ENCODE measurements at places on chromosomes 4 and X.
A peak's percentile ranks its signal among the peaks of the same experiment; 100 is the strongest.

GRCh38 chrX:150690126-150690525, 3.1 kb upstream of the MTMR1 start:
- no peak for DNase-seq

GRCh38 chr4:107774681-107775080, 50.1 kb upstream of the SGMS2 start:
- no peak for DNase-seq

DNA sequence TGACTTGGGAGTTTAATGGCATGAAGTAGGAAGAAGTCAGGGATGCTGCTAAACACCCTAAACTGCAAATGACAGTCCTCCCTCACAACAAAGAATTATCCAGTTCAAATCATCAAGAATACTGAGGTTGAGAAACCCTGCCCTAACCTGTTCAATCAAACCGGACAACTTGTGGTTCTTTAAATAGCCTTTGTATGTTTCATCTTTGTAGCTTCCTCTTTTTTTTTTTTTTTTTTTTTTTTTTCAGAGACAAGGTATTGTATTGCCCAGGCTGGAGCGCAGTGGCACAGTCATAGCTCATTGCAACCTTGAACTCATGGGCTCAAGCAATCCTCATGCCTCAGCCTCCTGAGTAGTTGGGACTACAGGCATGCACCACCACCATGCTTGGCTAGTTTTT, 52.5 kb upstream of the TTC29 start:
- no peak for DNase-seq

DNA sequence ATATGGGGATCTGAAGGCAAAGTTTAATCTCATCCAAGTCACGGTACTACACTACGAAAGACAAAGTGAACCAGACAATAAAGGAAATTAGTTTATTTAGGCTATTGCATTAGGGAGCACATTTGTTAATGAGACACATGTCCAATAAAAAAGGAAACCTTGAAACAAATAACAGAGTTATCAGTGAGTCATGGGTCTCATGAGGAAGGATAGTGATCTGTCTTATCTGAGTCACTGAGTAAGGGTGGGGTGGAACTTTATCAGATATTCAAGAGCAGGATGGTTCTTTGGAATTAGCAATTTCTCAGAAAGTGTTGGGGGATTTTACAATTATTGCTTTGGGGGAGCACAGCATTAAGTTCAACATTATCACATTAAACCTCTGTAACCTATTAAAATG, 188.9 kb upstream of the IL1RAPL1 start:
- DNase-seq: no peak

DNA sequence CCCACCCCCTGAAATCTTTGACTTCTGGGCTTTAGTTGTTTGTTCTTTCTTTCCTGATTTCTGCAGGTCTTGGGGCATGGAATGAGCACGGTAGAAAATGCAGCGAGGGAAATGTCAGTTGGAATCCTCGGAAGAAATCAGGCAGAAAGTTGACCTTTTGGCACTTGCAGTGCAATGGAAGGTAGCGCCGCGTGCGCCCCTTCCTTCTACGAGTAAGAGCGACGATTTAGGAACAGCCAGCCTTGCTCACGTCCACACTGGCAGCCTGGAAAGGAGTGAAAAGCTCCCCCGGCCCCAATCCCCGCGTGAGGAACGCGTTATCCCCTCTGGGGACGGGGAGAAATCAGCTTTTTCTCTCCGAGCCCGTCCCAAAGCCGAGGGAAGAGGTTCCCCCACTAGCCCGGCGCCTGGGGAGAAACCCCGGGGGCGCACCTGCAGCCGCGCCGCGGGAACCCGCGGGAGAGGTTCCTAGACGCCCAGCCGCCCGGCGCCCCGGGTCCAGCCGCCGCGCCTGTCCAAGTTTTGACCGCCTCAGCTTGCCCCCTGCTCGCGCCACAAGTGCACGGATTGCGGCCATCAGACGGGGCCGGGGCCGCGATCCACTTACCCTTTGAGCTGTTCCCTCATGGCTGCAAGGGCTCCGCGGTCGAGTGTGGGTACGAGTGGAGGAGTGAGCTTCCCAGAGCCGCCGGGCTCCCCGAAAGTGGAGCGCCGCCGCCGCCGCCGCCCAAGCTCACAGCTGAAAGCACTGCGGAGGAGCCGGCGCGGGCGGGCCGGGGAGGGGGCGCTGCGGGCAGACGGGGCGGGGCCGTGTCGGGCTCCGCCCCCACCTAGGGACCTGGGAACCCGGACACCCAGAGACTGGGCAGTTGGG, 194.6 kb upstream of the FTHL17 start:
- DNase-seq: peak; percentile 15

- no peak for DNase-seq
Observed at GRCh38 chr4:174669270-174669669, 147.0 kb upstream of the HPGD start.

- no peak for DNase-seq
Observed at GRCh38 chrX:17737710-17737985, 355 bp downstream of the SCML1 start.

DNA sequence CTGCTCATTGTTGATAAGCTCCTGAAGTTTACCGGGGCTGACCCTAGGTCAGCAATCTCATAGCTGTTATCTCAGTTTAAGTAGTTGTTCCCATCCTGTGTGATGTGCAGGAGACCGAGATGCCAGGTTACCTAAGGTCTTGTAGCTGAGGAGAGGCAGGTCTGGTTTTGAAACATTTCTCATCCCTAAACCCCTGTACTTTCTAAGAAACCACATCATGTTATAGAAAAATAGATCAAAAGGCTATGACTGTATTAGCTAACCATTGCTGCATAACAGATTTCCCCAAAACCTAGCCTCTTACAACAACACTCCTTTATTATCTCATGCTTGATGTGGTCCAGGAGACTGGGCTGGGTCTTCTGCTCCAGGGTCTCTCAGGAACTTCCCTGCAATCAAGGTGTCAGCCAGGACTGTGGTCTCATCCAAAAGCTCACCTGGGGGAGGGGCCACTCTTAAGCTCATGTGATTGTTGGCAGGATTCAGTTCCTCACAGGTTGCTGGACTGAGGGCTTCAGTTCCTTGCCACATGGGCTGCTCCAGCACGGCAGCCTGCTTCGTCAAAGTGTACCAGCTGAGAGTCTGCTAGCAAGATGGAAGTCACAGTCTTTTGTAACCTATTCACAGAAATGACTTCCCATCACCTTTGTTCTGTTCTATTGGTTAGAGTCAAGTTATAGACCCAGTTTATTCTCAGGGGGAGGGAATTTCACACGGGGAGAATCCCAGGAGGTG, 60.9 kb upstream of the CLCN4 start:
- DNase-seq: no peak

GRCh38 chrX:16039834-16040233, 83.5 kb upstream of the GRPR start:
- no peak for DNase-seq

DNA sequence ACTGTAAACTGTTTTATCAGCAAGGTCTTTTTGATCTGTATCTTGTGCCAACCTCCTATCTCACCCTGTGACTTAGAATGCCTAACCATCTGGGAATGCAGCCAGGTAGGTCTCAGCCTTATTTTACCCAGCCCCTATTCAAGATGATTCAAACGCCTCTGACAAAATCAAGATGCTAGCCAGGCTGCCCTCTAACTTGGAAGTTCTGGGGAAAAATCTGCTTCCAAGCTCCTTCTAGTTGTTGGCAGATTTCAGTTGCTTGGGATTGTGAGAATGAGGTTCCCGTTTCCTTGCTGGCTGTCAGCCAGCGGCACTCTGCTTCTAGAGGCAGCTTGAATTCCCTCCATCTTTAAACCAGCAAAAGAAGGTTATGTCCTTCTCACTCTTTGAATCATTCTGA, 34.7 kb downstream of the LUZP4 start:
- DNase-seq: no peak

DNA sequence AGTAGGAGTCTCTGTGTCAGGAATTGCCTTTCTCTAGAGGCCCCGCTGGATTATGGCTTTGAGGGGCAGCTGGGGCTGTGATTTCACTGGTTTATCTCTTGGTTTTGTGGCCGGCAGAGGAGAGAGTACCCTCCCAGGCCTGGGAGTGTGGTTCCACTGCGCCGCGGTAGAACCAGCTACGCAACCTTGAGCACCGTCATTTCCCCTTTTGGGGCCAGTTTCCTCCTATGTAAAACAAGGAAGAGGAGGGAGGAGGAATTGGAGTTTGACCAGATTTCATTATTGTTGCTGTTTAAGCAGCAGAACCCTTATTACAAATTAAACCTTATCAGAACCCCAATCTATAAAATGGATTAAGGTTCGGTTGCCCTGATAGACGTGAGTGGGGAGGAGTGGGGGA, 4.4 kb downstream of the SOX3 start:
- no peak for DNase-seq

DNA sequence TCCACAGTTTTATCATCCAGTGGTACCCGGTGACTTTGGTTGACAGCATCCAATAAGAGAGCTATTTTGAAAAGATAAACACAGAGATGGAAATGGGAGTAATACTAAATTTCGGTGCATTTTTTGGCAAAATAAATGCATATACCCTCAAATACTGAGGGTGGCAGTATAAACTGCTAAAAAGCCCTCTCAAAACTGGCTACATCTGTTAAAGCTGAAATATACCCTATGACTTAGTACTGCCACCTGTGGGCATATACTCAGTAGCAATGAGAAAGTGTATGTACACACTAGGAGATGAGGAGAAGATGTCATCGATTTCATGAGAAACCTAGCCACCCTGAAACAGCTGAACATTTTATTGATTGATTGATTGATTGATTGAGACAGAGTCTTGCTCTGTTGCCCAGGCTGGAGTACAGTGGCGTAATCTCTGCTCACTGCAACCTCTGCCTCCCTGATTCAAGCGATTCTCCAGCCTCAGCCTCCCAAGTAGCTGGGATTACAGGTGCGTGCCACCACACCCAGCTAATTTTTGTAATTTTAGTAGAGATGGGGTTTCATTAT, 12.2 kb upstream of the TMEM128 start:
- no peak for DNase-seq

- DNase-seq: no peak
Observed at GRCh38 chrX:10223276-10223675, 66.5 kb downstream of the CLCN4 start.

- no peak for DNase-seq
Observed at GRCh38 chr4:139689093-139689722, 23.6 kb downstream of the MGST2 start.

- DNase-seq: no peak
Observed at GRCh38 chr4:110085131-110085530, 113.3 kb downstream of the ELOVL6 start.

DNA sequence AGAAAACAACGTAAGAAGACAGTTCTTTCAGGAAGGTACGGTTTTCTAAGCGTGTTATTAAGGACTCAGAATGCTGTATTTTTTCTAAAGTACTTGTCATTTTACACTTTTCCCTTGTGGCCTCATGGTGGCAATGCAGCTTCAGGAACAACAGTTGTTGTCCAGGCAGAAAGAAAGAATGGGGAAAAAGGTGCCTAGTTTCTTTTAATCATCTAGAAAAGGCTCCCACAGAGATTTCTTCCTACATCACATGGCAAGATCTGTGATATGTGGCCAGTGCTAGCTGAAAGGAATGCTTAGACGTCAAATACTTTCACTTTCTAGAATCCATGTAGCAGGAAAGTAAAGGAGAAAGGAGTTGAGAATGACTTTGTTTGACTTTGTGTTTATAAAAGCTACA, 49.0 kb upstream of the TRAM1L1 start:
- no peak for DNase-seq

GRCh38 chr4:31124008-31124585, 403.9 kb downstream of the PCDH7 start:
- no peak for DNase-seq

- DNase-seq: no peak
Observed at GRCh38 chr4:2416564-2417225, 1.8 kb downstream of the ZFYVE28 start.

DNA sequence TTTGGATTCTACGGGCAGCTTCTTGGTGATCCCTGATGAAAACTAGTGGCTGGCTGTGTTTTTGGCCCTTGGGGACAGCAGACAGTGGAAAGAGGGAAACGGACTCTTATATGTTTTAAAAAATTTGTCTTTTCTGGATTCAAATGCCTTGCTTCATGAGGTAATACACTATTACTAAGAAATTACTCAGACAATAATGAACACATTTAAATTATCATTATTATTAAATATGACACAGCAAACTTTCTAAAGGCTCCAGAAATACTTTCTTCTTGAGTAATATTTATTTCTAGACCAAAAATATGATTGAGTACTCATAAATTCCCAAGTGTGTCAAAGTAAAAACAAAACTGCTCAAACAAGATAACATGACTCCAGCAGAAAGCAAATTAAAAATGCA, 520.7 kb upstream of the AADAT start:
- DNase-seq: no peak

DNA sequence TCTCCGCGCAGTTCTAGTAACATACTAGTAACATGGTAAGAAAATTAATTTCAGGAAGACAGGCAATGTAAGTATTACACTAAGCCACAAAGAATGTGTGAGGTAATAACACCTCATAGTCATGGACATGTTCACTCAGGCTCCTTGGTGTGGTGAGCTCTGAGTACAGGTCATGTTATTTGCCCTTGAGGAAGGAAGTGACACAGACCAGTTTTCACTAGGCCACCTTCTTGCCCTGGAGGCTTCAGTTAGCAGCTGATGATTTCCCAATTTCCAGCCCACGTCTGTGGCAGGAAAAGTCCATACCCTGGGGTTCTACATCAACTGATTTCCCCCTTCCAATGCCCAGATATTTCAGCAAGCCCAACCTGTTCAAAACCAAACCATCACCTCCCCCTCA, 6.7 kb downstream of the APOO start:
- no peak for DNase-seq

DNA sequence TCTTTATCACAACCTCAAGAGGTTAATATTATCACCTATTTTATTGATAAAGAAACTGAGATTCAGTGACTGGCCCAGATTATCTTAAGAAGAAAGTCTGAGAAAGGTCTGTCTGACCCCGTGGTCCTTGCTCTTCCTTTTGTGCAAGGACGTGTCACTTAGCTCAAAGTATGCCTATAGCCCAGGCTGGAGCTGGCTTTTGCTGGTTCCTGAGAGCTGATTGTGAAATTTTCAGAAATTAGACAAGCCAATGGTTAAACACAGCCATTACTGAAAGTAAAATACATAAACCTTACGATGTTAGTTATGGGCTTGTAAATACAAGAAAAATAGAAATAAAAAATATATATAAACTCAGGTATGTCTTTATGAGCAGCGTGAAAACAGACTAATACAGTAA, 70.1 kb downstream of the CHRNA9 start:
- no peak for DNase-seq

GRCh38 chrX:43527801-43528200, 128.3 kb upstream of the MAOA start:
- DNase-seq: no peak

DNA sequence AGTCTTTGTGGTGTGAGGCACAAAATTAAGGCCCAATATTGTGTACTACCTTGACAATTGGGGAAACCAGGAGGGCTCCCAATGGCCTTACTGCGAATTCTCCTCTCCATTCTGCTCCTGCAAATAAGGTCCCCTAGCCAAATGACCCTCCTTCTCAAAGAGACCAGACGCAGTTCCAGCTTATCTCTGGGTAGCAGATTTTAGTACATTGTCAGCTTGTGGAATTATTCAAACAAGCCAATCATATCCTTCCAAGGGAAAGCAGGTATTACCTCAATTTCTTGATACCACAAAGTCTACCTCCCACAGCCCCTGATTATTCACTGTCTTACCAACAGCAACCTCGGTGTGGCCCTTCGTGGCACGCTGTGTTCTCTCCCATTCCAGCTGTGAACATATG, 7.8 kb upstream of the ZBTB33 start:
- DNase-seq: no peak

GRCh38 chr4:182764642-182765041, 152.5 kb downstream of the DCTD start:
- no peak for DNase-seq

- DNase-seq: no peak
Observed at GRCh38 chrX:107135049-107135964, 16.7 kb upstream of the RBM41 start.

All from stimulated activated naive B cell treated with anti-CD40 and anti-IgM and Interleukin-4, amounts not matched to agents 10 μg/mL and 1 μg/mL and 100 μg/mL, for 72 hours (primary cell).